ENCODE measurements at places on chromosomes 11 and 22.
A peak's percentile ranks its signal among the peaks of the same experiment; 100 is the strongest.

DNA sequence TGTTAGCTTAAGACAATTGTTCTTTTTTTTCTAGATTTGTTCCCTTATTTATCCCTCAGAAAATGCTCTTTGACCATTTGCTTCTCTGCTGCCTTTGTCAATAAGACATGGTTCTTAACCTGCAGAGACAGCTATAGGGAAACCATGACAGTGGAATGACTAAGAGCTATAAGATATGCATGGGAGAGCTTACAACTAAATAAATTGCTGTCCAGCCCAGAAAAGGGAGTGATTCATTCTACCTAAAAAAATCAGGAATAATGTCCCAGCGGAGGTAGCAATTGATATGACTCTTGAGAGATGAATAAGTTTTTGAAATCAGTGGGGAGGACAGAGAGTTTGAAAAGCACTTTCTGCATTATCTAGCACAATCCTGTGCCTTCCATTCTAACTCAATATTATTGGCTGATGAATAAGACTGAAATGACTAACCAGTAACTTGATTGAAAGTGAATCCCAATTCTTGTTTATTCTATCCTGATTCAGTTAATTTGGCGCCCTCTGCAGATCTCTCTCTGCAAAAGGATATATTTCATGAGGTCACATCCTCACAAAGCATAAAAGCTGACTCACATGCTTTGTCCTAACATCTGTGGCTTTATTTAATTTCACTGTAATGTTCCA, 680.5 kb upstream of the API5 start:
- peak; percentile 13 for DNase-seq

GRCh38 chr22:21861264-21861848, 6.1 kb downstream of the MAPK1 start:
- DNase-seq: no peak

- DNase-seq: no peak
These were observed 114.7 kb downstream of the RBFOX2 start for GRCh38 chr22:35913925-35914324.

DNA sequence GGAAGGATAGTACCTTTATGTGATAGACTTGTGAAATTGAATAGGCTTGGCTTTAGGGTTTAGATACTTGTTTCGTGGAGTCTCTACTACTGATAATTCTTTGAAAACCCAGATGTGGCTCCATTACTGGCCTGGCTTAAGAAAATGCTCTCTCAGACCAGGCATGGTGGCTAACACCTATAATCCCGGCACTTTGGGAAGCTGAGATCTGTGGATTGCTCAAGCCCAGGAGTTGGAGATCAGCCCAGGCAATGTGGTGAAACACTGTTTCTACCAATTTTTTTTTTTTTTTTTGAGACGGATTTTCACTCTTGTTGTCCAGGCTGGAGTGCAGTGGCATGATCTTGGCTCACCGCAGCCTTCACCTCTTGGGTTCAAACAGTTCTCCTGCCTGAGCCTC, 40.9 kb downstream of the ATG13 start:
- DNase-seq: no peak

GRCh38 chr11:69910519-69911309, 91.5 kb upstream of the FGF3 start:
- no peak for DNase-seq

DNA sequence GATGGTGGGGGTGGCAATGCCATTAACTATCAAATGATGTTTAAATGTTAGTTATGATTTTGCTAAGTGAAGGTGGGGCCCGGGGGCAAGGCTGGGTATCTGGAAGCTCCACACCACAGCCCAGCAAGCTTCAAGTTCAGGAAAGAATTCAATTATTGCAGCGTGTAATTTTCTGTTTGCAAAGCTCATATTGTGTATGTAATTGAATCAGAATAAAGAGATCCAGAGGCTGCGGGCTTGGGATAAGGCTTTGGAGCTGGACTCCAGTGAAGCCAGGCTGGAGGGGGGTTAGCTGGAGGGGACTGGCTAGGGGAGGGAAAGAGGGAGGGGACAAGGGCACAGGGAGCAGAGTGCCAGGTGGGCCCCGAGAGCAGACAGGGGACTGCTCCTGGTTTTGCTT, 557.1 kb upstream of the CADM1 start:
- no peak for DNase-seq

- no peak for DNase-seq
These were observed 238.4 kb upstream of the FAT3 start for GRCh38 chr11:91986218-91986617.

DNA sequence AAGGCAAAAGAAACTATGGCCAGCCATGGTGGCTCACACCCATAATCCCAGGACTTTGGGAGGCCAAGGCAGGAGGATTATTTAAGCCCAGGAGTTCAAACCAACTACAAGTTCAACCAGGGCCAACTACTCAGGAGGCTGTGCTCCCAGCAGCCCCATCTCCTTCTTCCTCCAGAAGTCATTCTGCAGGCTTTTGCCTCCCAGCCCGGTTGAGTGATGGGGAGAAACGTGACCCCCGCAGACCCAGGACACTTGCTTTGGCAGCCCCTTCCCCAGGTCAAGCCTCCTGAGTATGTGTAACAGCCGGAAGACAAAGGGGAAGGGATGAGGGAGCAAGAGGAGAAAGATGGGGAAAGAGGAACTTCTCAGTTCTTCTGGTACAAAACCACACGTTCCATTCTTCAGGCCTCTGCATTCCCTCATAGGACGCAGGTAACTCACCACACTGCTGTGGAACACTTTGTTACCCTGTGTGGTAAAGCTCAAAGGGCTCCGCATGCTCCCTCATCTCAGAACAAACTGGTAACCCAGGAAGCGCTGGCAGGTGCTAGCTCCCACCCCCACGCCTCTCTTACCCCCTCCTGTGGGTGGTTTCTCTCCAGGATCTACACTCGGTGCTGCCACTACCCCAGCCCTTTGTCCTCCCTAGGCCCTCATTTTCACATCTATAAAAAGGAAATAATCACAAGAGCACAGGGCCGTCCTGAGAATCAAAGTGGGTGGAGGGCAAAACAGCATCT, 4.0 kb downstream of the SULT4A1 start:
- no peak for DNase-seq

GRCh38 chr11:65297026-65297672, 17.5 kb upstream of the CDC42EP2 start:
- DNase-seq: no peak

GRCh38 chr11:105466582-105467228, 143.2 kb upstream of the GRIA4 start:
- no peak for DNase-seq

DNA sequence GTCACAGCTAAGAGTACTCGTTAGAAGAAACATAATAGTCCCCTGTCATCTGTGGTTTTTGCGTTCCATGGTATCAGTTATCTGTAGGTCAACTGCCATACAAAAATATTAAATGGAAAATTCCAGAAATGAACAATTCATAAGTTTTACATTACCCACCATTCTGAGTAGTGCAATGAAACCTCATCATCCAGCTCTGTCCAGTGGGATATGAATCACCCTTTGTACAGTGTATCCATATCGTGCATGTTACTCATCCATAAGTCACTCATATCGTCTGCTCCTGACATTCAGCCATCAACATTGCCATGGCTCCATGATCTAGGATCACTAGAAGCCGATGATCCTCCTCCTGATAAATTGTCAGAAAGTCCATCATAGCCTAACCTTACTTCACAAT, 174.9 kb upstream of the C11orf87 start:
- no peak for DNase-seq

- no peak for DNase-seq
These were observed 37.5 kb downstream of the RBFOX2 start for GRCh38 chr22:35991168-35991567.

- DNase-seq: no peak
These were observed 767.0 kb downstream of the NTM start for GRCh38 chr11:132137289-132137980.

GRCh38 chr11:134334796-134335571, 3.2 kb downstream of the GLB1L2 start:
- DNase-seq: no peak

- DNase-seq: no peak
These were observed 13.5 kb downstream of the TSKU start for GRCh38 chr11:76796511-76797198.

- peak; percentile 52 for DNase-seq
These were observed 3.2 kb upstream of the CSDC2 start for GRCh38 chr22:41557401-41558240.

Measured in muscle of arm (tissue), 14 donors.